ENCODE measurements at places on chromosomes 11 and 22.
A peak's percentile ranks its signal among the peaks of the same experiment; 100 is the strongest.

DNA sequence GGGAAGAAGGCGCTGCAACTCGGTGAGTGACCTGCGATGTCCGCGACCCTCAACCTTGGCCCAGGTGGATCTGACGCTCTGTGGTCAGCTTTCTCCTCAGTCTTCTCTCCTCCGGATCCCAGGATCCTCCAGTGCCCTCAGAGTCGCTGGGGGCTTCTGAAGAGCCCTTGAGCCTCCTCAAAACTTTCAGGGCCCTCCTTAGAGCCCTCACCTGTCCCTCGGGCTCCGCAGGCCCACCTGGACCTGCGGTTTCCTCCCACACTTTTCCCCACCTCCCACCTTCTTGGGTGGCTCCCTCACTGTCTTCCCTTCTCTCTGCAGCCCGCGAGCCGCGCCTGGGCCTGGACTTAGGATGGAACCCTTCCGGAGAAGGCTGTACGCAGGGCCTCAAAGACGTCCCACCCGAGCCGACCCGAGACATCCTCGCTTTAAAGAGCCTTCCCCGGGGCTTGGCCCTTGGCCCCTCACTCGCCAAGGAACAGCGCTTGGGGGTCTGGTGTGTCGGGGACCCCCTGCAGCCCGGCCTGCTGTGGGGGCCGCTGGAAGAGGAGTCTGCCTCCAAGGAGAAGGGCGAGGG lies 335 bp downstream of the ZNF408 start:
- DNase-seq = no peak

DNA sequence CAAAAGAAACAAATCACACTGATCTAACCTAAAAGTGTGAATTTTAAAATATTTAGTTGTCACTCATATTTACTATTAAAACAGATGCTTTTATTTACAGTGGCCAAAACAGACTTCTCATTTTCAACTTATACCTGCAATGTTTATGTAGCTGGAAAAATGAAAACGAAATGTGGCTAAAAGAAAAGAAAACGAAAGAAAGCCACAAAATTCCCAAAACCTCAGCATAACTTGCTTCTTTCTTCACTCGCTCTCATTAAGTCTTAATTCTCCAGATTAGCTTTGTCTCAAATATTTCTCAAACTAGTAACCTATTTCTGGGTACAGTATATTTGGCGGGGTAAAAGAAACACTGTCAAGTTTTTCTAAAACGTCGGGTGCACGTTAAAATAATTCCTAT lies 693 bp downstream of the CSTF3 start:
- DNase-seq = no peak

DNA sequence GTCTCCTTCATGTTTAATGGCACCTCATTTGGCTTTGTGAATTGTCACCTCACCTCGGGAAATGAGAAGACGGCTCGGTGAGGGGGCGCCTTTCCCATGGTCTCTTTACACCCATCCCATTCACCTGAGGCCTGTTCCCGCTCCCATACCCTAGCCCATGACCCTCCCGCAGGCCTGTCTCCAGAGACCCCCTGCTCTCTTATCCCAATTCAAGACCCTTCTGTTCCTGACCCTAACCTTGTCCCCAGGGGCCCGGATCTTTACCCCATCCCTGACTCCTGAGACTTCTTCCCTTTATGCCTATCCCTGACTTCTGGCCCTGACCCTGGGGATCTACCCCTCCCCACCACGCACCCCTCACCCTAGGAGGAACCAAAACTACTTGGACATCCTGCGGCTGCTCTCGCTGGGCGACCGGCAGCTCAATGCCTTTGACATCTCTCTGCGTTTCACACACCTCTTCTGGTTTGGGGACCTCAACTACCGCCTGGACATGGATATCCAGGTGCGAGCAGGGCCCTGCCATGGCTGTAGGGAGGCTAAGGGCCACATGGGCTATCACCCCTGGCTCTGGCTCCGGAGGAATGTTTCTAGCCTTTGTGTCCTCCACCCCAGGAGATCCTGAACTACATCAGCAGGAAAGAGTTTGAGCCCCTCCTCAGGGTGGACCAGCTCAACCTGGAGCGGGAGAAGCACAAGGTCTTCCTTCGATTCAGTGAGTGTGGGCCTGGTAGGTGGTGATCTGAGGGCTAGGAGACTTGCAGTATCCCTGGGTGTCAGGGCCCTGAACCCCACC lies 7.9 kb downstream of the INPPL1 start:
- DNase-seq = no peak

- no peak for DNase-seq
Observed at GRCh38 chr11:93348930-93349329, 18.4 kb downstream of the DEUP1 start.

- DNase-seq = peak; percentile 82
Observed at GRCh38 chr22:20495861-20496681, 476 bp upstream of the KLHL22 start.

DNA sequence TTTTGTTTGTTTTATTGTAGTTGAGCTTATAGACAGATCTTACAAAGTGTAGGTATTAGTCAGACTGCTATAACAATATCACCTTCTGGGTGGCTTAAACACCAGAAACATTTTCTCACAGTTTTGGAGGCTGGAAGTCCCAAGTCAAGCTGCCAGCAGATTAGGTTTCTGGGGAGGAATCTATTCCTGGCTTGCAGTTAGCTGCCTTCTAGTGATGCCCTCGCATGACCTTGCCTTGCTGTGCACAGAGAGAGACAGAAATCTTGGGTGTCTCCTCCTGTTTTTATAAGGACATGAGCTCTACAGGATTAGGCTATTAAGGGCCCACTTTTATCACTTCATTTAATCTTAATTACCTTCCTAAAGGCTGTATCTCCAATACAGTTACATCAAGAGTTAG lies 1635.2 kb downstream of the FAM181B start:
- no peak for DNase-seq

DNA sequence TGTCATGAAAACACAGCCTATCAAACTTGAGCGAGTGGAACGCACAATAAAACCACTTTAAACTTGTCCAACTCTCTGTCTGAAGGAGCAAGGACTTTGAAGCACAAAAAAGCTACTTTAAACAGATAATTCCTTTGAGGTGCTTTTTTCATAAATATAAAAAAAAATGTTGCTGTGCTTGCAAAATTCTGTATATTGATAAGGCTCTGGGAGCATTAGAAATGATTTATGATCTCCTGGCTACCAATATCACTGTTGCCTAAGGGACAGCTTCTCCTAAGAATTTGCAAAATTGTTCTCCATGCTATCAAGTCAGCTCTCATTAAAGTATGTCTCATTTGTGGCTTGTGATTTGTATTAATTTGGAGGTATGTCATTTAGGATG lies 37.6 kb upstream of the LDLRAD3 start:
- DNase-seq = no peak

- DNase-seq = no peak
Observed at GRCh38 chr22:17806437-17806836, 32.2 kb upstream of the BID start.

DNA sequence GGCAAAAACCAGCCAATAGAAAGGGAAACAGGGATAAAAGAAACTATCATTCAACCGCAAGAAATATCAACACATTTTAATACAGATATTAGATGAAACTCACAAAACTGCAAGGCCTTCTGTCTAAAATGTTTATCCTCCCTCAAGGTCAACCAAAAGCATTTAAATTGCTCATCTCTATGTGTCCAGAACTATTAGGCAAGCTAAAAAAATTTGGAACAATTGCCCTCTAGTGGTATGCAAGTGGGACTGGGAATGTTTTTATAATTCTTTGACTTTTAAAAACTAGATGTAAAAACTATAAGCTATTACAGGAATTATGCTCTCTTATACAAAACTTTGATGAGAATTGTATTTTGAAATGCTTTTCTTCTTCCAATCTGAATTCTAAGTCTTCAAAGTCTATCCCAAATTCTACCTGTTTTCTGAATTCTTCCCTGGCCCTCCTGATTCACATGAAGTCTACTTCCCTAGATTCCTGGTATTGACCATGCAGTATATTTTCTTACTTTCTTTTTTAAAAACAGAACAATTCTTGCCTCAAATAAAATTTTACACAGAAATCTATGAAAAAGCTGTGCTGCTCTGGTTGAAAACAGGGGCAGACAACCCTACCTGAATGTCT lies 4.9 kb downstream of the CWC15 start:
- no peak for DNase-seq

DNA sequence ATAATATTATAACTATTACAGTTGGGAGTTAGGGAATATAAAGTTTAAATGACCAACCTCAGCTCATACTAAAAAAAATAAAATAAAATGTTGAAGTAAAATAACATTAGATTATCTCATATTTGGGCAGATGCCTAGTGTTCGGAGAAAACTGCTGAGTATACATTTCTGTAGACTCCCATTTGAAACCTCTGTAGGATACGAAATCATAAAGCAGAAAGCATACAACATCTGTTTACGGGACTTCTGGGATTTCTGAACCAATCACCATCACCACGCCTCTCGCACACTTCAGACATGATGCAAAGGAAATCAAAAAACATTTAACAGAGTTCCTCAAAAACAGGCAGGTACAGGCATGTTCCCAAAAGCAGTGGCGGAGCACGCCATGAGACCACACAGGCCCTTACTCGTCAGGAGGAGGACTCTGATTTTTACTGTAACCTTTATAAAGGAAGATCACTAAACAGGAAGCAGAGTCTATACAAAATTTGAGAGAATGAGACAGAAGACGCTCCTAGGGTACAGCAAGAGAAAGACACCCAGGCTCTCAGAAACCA lies 8.6 kb downstream of the ZNF195 start:
- DNase-seq = no peak

GRCh38 chr11:63142459-63142858 lies 1.6 kb downstream of the SLC22A24 start:
- no peak for DNase-seq

GRCh38 chr11:2393941-2394817 lies 6.4 kb upstream of the TSSC4 start:
- no peak for DNase-seq

DNA sequence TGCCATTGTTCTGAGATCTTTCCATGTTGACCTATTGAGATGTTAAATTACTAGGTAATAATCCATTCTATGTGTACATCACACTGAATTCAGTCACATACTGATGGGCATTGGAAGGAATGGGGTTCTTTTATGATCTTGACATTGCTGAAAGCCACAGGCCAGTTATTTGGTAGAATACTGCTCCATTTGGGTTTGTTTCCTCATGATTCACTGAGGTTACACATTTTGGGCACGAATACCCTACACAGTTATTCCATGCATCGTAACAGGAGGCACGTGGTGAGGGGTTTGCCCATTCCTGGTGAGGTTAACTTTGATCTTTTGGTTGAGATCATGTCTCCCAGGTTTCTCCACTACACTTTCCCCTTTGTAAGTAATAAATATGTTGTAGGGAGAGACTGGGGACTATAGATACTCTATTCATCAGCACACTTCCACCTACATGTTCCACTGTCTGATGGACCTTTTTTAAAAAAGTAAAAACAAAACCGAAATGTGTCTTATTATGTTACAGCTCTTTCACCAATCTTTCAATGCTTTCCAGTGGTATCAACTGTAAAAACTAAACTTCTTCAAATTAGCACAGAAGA lies 12.0 kb upstream of the FOLR1 start:
- no peak for DNase-seq

- DNase-seq = peak; percentile 21
Observed at GRCh38 chr22:37229805-37230672, 14.0 kb downstream of the RAC2 start.

DNA sequence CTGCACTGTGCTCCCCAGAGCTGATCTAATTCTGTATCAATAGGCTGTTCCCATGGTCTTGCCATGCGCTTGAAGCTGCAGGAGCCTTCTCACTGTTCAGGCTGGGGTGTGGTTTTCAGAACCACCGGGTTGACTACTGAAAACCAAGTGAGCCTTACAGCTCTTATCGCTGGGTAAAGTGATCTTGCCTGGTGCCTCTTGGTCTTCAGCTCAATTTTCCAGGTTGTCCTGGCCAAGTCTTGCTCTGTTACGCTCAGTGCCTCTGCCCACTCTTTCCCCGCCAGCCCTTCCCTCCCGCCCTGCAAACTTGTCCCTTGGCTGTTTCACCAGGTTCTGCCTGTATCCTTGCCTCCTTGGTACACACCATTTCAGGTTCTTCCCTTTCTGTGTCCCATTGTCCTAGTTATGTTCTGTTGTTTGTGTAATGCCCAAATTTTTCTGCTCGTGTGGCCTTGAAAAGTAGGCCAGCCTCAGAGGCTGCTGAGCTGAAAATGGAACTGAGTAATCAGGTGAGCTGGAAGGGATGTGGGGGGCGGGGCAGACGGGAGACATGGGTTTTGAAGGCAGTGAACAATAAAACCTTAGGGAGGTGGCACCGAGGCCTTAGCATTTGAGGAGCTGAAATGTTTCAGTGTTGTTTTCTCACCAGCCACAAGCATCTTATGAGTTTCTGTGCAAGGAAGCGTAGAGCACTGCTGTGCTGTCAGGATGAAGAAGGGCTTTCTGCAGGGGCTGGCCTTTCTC lies 11.2 kb downstream of the PEX26 start:
- no peak for DNase-seq

DNA sequence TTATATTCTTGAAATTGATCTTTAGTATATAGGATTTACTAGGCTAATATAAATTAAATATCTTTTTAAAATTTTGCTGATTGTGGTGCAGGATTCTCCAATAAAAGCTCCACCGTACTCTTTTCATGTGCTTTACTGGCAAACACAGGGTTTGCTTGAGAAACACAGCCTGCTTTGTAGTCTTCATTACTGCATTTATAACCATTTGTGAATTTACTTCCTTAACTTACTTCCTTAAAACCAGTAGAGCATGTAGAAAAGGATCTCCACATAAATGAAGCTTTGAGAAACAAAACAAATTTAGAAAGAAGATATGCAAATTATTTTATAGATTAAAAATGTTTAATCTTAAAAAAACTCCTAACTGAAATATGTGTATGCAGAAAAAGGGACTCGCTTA lies 28.8 kb downstream of the SWAP70 start:
- DNase-seq = no peak

DNA sequence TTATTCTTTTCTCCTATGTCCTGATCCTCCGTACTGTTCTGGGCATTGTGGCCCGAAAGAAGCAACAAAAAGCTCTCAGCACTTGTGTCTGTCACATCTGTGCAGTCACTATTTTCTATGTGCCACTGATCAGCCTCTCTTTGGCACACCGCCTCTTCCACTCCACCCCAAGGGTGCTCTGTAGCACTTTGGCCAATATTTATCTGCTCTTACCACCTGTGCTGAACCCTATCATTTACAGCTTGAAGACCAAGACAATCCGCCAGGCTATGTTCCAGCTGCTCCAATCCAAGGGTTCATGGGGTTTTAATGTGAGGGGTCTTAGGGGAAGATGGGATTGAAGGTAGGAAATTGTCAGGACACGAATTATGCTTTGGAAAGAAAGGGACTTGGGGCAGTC lies 843 bp downstream of the OR51T1 start:
- DNase-seq = no peak

- no peak for DNase-seq
Observed at GRCh38 chr11:45170484-45170883, 24.0 kb downstream of the PRDM11 start.

GRCh38 chr11:26677566-26677965 lies 44.3 kb downstream of the SLC5A12 start:
- DNase-seq = no peak

DNA sequence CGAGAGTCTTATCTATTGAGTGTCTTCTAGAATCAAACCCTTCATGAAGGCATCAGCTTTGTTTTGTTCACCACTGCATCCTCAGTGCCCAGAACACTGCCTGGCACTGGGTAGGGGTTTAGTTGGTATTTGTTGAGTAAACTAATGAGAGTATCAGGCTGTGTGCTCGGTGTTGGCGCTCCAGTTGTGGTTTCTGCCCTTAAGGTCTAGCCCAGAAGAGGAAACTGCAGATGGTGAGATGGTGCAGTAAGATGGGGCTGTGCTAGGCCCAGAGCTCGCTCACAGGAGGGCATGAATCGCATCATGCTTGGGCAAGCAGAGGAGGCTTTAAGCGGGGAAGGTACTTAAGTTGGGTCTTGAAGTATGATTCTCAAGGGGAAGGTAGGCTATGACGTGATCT lies 97.2 kb downstream of the FBXO7 start:
- DNase-seq = no peak

Data from T1000 (cell line).